Stomach (tissue), 19 donors: ENCODE measurements at places on chromosomes 5 and 9.

DNA sequence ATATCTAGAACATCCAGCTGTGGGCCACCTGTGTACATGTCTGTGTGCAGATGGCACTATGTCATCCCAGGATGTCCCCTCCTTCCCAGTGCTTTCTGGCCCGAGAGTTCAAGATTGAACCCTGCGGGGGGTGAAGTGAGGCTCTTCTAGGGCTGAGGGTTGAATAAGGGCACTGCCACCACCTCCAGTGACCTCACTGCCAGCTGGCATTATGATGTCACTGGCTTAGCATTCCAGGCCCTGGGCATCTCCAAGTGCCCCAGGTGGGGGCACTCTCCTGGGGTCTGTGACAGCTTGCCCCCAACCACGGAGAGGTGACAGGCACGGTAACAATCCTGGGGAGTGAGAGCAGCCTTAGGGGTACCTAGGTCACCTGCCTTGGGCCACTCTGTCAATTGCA is 27.1 kb downstream of the CXXC5 start:
- no peak for DNase-seq

DNA sequence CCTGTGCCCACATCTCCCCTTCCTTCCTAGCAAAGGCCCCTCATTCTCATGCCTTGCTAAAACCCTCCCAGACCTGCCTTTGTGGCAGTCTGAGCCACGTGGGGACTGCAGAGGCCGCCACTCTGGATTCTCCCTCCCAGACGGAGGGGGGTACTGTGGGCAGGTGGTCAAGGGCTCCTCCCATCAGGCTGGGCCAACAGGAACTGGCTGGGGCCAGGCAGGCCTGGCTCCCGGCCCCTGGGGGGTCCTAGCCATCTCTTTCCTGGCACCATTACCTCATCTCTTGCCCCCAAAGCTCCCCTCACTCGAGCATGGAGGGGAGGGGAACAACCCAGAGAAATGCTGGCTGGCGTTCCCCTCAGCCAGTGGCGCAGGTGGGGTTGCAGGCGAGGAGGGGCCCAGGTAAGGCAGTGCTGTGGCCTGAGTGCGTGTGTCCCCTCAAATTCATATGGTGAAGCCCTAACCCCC is 88.6 kb downstream of the ZNF354C start:
- no peak for DNase-seq

- DNase-seq, result no peak
Observed at GRCh38 chr5:36178524-36178890, 26.6 kb downstream of the SKP2 start.

DNA sequence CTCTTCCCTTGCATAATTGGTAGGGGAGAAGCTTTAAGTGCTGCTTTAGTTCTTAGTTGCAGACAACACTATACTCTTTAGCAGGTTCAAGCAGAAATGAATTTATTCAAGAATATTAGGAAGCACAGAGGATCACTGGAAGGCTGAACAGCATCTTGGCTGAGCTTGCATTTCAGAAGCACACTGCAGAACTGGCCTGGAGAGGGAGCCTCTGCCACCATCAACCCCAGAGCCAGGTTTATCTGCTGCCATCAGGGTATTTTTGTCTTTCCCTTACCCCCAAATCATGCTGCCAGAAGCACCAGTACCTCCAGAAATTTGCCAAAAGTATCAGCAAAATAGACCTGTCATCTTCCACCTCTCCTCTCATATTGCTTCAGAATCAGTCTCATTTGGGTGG is 440.7 kb downstream of the DMAC1 start:
- no peak for DNase-seq

DNA sequence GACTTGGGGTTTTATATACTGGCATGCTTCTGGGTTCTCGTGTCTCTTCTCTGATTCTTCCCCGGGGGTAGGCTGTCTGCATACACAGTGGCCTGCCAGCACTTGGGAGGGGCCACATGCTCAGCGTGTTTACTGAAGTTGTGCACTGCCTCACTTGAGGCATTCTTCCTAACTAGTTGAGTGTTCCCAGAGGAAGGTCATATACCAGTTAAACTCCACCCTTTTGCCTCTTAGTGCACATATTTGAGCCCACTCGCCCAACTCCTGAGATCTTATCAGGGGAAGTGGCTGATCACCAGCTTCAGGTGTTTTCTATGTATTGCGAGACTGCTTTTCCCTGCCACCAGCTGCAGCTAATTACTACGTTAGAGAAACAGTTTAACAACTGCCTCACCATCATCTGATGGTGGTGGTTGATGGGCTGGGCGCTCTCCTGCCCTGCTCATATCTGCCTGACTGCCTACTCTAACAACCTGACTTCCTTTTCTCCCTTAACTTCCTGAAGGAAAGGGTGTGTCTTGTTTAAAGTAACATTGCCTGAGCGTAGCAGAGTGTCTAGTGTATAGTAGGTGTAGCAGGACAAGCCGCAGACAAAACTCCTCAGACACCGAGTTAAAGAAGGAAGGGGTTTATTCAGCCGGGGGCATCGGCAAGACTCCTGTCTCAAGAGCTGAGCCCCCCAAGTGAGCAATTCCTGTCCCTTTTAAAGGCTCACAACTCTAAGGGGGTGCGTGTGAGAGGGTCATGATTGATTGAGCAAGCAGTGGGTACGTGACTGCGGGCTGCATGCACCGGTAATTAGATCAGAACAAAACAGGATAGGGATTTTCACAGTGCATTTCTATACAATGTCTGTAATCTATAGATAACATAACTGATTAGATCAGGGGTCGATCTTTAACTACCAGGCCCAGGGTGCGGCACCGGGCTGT is 60.1 kb upstream of the CLINT1 start:
- DNase-seq, result peak; percentile 33

DNA sequence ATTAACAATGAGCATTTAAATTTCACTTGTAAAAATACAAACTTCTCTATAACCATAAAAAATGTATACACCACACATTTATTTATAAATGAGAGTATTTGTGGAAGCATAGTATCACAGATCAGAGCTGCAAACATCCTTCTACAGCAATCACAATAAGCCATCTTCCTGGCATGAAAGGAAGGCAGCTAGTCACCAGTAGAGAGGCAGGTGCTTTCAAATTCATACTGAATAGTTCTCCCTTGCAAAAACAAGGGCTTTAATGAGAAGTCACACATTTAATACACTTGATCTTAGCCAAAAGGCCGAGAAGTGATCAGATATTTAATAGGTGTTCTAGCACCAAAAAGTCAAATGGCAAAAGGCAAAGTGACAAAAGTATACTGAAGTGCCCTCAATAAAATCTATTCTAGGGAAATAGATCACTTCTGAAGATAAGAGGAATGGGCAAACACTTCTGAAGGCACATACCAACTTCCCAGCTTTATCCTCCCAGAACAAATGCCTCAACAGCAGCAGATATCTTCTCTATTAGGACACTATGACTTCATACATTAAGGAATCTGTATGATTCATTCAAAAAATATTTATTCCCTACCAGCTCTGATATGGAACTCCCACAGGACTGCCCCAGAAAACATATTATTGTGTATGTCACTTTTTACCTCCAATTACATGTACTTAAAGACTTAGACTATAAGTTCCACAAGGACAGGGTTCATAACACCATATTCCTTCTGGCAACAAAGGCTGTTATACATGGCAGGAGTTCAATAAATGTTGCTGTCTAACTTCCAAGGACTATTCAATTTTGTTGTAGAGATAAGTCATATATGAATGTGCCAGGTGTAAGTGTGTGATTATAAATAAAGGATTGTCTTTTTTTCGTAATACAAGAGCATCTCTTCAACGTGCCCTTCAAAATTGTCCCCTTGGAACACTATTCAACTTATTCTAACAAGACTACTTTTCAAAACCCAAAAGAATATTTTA is 31.7 kb downstream of the MAPKAP1 start:
- DNase-seq, result peak; percentile 16

GRCh38 chr5:149853331-149853648 is 91.3 kb downstream of the PDE6A start:
- no peak for DNase-seq

- DNase-seq, result no peak
Observed at GRCh38 chr5:129454461-129454860, 5.6 kb upstream of the ADAMTS19 start.

- DNase-seq, result peak; percentile 92
Observed at GRCh38 chr9:134642385-134643181, 980 bp downstream of the COL5A1 start.

- no peak for DNase-seq
Observed at GRCh38 chr5:94086194-94086593, 344.8 kb upstream of the POU5F2 start.
